ENCODE measurements at places on chromosomes 2 and 18.

GRCh38 chr2:239670463-239671120, 269.8 kb upstream of the HDAC4 start:
- DNase-seq: no peak

- DNase-seq: no peak
These were observed 253.2 kb downstream of the TWIST2 start for GRCh38 chr2:239101071-239101470.

GRCh38 chr18:41599466-41599865, 355.6 kb upstream of the PIK3C3 start:
- no peak for DNase-seq

DNA sequence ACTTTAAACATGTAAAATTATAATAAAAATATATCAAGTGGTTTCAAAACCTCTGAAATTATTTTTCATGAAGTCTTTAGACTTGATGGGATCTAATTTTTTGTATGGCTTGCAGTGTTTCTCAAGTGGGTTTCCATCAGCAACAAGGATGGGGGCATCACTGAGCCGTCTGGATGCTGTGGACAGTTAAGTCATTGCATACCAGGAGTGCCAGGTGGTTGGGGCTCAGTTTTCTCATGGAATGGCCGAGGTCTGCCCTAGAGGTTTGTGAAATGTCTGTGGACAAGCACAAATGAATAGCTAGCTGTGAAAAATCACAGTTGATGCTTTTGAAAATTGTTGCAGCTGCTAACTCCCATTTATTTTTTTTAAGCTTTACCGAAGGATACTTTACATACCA, 1.7 kb downstream of the PRELID3A start:
- DNase-seq: peak; percentile 24

DNA sequence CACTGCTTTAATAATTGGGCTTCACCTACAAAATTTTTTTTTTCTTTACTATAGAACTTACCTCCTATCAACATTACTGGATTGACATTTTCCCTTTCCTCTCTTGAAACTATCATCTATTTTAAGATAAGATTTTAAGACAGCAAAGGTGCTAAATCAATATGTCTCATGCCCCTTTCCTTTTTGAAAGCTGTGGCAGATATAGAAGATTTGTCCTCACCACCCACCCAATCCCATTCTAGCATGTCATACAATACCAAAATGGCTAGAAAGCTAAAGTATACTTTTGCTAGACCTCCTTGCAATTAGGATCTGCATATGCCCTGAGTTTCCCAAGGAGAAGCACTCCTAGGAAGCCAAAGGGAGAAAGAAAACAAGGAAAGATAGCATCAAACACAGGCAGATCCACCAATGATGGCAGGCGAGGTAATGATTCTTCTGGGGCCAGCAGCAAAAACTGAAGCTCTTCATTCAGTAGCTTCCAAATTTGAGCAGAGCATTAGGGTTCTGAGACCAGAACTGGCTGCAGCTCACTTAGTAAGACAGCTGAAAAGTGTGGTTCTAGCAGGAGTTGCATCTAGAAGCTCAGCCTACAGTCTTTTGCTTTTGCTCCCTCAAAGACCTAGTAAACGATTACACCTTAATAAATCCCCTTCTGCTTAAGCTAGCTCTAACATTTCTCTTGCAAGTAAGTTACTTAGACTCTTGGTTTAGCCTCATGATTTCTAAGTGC, 242.1 kb downstream of the ZEB2 start:
- DNase-seq: no peak

GRCh38 chr2:138090330-138090729, 126.1 kb downstream of the HNMT start:
- peak; percentile 53 for DNase-seq

DNA sequence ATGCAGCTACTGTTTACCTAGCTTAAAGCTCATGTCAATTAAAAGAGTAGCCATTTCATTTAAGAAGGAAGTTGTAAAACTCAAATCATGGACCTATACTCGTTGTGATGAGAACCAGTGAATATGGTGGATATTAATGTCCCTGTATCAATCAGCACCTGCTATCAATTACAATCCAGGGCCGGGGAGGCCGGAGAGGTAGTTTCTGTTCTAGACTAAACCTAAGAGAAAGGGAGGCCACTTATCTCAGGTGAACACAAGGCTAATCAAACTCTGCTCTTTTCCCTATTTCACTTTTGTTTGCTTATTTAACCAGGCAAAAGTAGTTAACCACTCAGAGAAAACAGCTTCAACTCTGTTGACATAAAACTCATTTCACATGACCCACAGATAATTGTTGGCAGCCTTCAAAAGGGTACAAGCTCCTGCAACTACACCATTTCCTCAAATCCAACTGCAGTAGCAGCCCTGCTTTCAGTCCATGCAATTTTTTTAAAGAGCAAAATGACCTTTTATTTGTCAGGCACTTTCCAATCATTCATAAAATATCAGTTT, 27.8 kb upstream of the SLC9A2 start:
- DNase-seq: no peak

DNA sequence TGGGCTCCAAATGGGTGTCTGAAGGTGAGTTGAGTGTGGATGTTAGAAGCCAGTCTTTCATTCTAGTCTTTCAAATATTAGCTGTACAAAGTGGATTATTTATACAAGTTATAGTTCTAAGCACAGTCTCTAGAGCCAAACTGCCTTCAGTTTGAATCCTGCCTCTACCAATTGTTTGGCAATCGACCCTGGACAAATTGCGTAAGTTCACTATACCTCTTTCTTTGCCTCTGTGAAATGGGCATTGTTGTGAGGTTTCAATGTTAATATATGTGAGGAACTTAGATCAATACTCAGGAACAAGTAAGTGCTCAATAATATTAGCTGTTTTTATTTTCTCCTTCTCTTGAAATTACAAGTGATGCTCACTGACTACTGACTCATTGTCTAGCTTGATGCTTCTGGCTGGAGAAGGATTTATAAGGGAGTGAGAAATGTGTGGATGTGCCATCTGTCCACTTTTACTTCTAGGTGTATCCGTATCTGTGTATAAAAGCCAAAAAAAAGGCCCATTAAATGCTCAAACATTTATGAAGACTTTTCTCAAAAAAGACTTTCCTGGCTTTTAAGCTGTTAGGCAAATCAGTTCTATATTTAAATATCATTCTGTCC, 48.1 kb upstream of the RAPH1 start:
- DNase-seq: no peak

DNA sequence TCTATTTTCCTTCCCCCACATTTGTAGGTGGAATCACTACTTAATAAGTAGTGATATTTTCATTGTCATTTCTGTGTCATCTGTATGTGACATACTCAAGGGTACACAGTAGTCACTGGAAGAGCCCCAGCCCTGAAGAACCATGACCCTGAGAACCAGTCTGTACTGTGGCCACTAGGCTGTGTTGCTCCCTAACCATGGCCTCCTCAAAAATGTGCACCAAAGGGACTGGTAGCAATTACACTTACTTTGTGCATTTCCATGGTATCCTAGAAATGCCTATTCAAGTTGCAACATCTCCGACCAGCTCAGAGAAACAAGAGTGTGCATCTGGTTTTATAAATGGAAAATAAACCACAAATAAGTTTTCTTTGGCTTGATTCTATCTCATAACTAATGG, 155.1 kb downstream of the DOCK10 start:
- no peak for DNase-seq

GRCh38 chr2:10022041-10022421, 21.3 kb upstream of the KLF11 start:
- no peak for DNase-seq

DNA sequence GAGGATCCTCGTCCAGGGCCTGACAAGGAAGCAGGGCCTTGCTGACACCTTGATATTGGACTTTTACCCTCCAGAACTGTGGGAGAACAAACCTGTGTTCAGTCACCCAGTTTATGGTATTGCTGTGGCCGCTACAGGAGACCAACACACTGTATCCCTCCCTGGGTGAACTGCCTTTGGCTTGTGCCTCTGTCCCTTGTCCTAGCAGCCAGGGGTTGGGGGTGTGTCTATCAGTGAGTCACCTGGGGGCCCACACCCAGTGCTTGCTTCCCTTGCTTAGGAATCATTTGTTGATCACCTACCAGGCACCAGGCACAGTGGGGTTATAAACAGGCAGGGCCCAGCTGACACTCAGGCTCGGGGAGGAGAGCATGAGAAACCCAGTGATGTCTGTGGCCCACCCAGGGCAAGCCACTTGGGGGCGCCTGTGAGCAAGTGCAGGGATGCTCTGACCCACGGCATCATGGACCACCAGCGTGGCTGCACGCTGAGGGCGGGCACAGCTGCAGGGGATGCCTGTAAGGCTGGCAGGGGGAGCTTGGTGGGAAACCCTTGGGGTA, 17.1 kb downstream of the TMEM185B start:
- DNase-seq: no peak

GRCh38 chr18:57581301-57581934, 5.1 kb downstream of the FECH start:
- no peak for DNase-seq

- DNase-seq: no peak
These were observed 435.6 kb upstream of the HS6ST1 start for GRCh38 chr2:128754246-128754724.

DNA sequence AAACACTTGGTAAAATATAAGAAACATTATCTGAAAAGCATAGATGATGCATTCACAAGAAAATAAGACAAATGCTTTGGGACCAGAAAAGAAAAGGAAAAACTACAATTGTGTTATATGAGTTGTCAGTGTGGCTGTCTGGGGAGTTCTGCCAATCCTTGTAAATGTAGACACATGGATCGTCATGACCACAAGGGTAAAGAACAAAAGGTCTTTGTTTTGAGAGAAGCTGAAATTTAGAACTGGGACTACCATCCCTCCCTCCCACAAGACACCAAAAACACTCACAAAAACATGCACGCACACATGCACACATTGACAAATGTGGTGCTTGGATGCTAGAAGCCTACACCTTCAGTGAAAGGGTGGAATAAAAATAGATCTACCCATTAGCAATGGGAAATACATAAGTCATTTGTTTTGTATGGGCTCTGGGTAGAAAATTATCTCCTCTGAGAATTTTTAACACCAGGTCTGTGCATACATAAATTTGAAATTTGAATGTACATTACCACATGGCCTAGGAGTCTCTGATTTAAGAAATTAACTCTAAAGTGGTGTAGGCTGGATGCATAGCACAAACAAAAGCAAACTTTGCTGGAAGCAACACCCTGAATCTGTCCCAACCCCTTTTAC, 266.2 kb upstream of the SLC39A10 start:
- peak; percentile 12 for DNase-seq

DNA sequence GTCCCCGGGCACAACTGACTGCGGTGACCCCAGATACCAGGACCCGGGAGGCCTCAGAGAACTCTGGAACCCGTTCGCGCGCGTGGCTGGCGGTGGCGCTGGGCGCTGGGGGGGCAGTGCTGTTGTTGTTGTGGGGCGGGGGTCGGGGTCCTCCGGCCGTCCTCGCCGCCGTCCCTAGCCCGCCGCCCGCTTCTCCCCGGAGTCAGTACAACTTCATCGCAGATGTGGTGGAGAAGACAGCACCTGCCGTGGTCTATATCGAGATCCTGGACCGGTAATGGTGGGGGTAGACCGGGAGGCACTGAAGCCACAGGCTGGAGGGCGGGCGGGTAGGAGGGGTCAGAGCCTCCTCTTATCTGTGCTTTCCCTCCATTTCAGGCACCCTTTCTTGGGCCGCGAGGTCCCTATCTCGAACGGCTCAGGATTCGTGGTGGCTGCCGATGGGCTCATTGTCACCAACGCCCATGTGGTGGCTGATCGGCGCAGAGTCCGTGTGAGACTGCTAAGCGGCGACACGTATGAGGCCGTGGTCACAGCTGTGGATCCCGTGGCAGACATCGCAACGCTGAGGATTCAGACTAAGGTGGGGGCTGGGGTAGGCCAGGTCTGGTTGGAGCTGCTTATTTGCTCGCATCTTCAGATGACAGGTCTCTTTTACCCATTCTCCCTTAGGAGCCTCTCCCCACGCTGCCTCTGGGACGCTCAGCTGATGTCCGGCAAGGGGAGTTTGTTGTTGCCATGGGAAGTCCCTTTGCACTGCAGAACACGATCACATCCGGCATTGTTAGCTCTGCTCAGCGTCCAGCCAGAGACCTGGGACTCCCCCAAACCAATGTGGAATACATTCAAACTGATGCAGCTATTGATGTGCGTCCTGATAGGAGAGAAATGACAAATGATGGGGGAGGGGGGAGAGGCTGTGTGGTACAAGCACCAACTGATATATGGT, 780 bp downstream of the HTRA2 start:
- no peak for DNase-seq

GRCh38 chr2:112541315-112542122, 746 bp upstream of the POLR1B start:
- peak; percentile 74 for DNase-seq

DNA sequence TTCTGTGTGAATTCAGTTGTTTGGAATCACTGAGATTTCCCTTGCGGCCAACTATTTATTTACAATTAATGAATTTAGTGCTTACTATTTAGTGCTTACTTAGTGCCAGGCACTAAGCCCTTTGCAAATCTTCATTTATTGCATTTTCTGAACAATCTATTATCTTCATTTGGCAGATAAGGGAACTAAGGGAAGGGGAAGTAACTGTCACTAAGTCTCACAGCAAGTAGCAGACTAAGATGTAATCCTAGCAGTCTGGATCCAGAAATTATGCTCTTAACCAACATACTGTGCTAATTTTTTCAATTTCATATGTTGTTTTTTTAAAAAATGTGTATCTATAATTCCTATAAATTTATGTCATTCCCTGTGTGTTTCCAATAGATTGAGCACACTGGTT, 214.4 kb upstream of the EPC2 start:
- DNase-seq: no peak

- DNase-seq: no peak
These were observed 50.5 kb downstream of the KLHL29 start for GRCh38 chr2:23435250-23436035.

GRCh38 chr2:61135510-61135909, 26.5 kb upstream of the C2orf74 start:
- DNase-seq: peak; percentile 10

DNA sequence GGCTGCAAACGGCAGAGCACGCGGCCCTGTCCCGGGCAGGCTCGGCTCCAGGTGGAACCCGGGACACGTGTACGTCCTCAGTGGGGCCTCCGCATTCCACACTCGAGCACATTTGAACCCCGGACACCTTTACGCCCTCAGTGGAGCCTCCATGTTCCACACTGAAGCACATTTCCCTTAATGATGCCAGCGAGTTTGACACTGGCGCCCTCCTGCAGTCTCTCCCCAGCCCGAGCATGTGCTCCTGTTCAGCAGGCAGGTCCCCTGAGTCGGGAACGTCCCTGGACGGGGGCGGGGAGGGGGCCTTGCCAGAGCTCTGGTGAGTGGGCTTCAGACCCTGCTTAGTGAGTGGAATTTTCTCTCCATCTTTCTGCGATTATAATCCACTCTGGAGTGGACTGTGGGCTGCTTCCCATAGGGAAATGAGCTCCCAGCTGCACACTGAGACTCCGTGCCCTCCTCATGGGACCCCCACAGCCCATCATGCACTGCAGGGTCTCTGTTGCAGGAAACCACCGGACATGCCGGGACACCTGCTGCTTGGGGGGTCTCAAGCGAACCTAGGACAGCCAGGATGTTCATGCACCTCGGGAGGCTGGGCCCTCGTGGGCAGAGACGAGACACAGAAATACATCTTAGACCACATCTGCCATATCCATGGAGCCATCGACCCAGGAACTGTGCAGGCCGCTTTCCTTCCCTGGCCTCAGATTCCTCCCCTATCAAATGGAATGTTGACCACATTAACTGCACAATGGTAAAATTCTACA, 70.3 kb upstream of the SNTG2 start:
- DNase-seq: no peak

GRCh38 chr2:200812122-200813022, 662 bp downstream of the BZW1 start:
- peak; percentile 82 for DNase-seq

GRCh38 chr18:60838677-60839076, 466.1 kb upstream of the MC4R start:
- DNase-seq: no peak

GRCh38 chr2:192091476-192091875, 103.3 kb downstream of the TMEFF2 start:
- DNase-seq: peak; percentile 64
